ENCODE measurements at places on chromosomes 16 and 17.

- no peak for DNase-seq
Observed at GRCh38 chr17:41415833-41416335, 8.5 kb downstream of the KRT37 start.

GRCh38 chr16:15513156-15513555 is 78.8 kb downstream of the BMERB1 start:
- no peak for DNase-seq

DNA sequence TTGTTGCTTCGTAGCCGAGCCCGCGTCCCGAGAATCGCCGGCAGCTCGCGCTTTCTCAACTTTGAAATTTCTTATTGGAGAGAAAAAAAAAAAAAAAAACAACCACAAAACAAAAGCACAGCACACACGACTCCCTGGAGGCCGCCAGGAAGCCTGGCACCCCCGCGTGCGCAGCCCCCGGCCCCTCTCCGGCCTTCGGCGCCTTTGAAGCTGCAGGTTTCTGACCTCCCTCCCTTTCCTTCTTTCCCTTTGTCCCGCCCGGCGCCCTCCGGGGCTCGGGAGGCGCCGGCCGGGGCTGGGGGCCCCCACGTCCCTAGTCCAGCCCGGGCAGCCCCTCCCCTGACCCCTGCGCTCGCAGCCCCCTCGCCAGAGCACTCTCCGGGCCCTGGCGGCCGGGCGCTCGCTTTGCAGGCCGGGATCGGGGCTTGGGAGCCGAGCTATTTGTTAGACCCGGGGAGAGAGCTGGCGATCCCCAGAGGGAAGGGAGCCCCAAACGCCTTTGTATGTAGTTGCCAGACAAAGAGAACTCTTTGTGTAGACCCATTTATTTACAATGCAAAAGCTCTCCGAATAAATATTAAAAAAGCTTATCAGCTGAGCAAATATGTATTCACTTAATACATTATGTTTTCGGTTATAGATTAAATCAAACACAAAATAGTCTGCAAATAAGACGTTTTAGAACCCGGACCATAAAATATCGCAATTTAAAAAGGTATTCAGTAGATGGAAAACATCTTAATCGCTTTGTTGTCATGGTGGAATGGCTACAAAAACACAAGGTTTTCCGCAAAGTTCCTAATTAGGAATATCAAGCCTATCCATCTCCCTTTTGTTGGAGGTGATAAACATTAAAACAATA is 2.3 kb downstream of the BAHCC1 start:
- peak; percentile 55 for DNase-seq

GRCh38 chr17:2850991-2851390 is 54.8 kb downstream of the RAP1GAP2 start:
- DNase-seq, result no peak

DNA sequence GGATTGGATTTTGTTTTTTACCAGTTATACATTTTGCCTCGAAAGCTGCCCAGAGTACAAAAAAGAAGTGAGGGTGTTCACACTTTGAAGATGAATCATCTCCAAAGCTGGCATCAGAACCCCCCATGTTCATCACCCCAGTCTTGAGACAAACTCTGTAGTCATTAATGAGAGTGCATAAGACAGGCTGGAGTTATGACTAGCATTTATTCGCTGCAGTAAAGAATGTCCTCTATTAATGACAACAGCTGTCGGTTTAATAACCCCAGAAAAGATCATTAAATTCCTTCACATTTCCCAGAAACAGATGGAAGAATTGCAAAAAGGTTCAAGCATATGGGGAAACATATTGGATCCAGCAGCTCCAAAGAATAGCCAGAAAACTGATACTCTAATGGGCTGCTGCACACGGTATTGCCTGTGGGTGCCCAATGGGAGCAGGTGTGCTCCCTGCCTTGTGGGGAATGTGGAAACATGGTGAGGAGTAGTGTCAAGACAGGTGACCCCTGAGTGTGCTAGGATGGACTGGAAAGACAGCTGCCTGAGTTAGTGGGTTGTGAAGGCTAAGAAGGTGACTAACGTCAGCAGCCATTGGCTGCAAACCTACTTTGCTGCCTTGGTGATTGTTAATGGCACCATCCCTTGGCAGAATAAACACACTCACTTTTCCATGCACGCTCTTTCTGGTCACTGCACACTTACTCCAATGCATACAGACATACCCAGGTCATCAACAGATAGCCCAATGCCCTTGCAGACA is 81.9 kb downstream of the AIPL1 start:
- DNase-seq, result no peak

DNA sequence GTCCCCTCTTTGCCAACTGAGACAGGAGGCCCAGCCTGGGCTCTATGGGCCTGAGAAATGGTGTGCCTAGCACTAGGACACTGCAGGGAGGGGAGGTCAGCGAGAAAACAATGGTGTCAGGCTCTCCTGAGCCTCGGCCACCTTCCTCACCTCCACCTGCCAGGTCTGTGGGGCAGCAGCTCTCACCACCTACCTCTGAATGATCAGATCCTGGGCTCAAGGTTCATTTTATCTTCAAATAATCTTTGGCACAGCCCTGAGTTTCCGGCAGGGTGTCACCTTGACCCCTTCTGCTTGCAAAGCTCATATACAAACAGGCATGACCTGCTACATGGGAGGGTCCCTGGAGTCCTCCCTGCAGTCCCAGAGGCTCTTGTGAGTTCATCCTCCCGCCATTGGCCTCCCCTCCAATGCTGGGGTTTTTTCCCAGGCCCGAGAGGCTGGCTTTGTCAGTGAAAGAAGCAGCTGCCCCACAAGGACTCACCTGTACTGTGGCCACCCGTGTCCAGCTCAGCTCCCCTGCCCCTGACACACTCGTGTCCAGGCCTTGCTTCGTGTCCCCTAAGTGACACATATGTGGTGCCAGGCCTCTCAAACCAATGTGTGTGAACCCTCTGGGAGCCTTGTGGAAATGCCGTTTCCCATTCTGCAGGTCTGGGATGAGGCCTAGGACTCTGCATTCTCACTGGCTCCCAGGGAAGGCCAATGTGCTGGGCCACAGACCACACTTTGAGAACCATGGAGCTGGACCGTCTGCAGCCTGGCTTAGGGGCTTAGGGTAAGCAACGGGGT is 176.8 kb upstream of the CIBAR2 start:
- DNase-seq, result no peak

DNA sequence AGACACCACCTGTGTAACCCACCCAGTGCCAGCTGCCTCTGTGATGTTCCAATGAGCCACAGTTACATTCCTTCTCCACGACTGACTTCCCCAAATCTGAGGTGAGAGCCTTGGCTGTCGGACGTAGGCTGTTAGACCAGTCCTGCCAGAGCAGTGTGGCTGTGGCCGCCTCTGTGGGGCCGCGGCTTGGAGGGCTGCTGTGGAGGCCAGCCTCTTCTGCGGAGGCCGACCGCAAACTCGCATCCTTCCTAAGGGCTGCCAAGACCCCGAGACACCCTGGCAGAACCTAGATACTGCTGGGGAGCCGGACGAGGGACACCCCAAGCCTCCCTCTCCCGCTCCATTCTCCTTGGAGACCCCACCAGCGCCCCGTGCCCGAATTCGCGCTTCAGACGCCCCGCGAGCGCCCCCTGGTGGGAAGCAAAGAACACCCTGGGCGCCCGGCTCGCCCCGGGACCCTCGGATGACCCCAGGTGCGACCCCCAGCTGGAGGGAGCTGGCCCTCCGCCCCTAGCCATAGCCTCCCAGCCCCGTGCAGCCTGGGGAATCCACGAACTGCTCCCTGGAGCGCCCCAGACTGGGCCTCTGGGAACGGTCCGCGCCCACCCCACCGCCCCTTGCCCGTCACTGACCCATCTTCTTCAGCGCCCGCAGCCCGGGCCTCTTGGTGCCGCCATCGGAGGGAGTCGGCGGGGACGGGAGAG is 547 bp downstream of the PLCD3 start:
- DNase-seq, result peak; percentile 58

DNA sequence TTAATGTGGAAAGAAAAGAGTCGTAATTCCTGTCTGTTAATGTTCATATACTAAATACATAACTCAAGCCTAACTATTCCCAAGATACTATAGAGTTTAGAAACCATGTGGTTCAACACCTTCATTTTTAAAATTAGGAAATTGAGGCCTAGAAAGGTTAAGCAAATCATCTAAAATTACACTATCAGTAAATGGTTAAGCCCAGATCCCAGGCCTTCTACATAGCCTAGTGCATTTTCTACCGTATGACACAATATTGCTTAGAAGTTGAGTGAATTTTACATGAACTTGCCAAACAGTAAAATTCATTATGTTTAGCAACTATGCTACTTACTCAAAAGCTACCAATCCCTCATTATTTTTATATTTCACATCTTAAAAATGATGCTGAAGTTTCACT is 6.8 kb downstream of the NACA2 start:
- DNase-seq, result no peak

DNA sequence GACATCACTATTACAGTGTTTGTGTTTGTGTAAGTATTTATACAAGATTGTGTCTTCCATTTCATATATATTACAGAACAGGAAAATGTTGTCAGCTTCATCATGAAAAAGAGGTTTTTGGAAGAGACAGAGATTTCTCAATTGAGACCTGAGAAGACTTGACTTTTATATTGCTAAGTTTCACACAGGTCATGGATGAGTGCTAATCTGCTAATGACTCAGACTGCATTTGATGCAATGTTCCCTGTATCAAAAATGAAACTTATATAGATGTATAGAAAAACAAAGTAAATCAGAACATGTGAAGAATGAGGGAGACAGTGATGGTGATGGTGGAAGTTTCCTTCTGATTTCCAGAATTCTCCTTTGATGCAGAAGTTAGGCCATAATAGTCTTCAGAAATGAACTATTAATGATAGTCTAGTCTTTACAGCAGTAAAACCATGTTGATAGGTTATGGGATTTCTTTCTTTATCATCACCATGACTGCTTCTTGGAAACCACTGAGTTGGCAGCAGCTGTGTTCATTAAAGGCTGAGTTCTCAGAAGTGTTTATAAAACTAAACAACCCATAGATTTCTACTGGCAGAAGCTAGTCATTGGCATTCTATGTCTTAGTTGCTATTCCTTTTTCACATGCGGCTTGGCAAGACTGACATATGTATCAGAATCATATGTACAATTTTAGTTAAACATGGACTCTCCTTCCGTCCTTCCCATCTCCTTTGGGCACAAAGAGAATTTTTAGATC is 56.1 kb downstream of the PCTP start:
- no peak for DNase-seq

DNA sequence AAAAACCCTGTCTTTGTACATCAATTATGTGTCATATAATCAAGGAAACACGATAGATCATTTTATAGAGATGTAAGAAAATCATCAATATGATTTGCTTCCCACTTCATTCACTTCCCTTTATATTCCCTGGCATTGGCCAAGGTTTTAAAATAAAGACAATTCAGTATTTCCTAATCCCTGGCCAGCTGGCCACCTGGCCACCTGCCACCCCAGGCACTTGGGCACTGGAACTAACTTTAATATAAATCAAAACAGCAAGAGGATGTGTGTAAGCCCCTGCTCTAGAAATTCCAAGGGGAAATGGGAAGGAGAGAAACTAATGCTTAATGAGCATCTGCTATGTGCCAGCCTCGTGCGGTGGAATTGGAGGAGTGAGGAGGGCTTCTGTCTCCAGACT is 58.6 kb upstream of the TOB1 start:
- DNase-seq, result no peak

DNA sequence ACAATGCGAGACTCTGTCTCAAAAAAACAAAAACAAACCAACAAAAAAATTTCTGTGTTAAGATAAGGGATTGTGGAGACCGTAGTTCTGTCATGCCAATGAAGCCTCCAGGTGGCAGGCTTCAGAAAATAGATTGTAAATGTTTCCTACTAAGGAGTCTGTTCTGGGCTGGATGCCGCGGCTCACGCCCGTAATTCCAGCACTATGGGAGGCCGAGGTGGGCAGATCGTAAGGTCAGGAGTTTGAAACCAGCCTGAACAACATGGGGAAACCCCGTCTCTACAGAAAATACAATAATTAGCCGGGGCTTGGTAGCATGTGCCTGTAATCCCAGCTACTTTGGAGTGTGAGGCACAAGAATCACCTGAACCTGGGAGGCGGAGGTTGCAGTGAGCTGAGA is 4.4 kb upstream of the SNX29 start:
- DNase-seq, result peak; percentile 33

DNA sequence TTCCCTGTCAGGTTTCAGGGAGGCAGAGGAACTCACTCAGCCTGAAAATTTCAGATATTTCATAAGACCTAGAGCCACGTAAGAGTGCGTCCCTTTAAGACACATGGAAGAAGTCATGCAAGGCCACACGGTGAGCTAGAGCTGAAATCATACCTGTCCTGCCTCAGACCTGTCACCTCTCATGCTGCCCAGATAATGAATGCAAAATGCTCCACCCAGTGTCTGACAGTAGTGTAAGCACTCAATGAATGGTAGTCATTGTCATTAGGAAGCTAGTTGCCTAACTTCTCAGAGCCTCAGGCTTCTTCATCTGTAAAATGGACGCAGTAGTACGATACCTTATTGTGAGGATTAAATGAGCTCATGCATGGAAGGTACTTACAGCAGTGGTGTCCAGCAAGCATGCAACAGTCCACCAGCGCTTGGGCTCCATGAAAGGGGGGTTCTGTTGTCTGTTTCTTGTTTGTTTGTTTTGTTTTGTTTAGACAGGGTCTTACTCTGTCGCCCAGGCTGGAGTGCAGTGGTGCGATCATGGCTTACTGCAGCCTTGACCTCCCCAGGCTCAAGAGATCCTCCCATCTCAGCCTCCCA is 60.7 kb downstream of the WSB1 start:
- peak; percentile 44 for DNase-seq

GRCh38 chr16:610513-611381 is 20.0 kb upstream of the WFIKKN1 start:
- peak; percentile 65 for DNase-seq

DNA sequence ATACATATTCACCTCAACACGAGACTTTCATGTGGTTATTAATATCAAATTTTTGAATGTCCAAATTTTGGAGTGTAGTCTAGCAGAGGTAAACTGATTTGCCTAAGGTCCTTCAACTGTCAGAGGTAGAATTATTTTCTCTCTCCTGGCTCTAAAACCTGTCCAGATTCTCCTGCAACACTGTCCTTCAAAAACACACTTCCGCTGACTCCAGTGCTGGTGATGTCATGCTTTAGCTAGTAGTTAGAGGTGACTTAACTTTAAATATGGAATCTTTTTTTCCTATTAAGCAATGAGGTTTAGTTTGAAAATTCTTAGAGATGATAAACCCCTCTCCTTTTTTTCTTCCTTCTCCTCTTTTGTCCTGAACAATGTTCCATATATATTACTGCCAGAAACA is 10.8 kb upstream of the CBLN1 start:
- no peak for DNase-seq

Measured in common myeloid progenitor, CD34-positive (primary cell).